Tibial nerve (tissue), 4 donors: ENCODE measurements at places on chromosomes 2 and 18. TPM values are rescaled to one million over a fixed set of nuclear protein-coding genes. Genes with fewer than 3 reads are reported as not detected.

Gene DYSF
- 4.2 TPM for total RNA-seq

Gene AGXT
- total RNA-seq, result not detected

DNA sequence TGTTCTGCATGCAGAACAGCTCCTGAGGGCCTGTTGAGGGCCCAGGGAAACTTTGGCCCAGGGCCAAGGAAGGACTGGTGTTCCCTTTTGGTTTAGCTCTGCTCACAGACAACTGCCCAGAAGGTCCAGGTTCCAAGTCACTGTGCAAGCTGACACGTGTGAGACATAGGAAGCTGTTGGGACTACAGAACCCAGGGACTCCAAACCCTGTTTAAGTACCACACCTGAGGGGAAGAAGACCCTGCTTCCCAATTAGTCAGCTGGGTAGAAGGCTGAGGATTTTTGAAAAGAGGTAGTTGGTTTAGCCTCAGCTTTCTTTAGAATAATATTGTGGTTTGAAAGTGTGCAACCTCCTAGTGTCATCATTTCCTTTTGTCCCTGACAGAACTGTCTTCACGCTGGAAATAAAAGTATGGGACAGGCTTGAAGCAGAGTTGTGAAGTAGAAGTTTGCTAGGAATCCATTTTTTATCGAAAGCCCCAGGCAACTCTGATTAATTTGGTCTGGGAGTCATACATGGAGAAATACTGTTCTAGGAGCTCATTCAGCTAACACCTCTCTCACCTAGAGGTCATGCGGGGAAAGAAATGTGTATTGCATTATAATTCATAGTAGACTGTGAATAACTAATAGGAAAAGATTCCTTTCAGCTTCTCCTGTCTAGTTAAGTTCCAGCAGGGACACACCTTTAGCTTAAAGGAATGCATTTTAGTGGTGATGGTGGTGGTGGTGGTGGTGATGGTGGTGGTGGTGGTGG is 19.9 kb upstream of the IL1RL1 start:
- H3K36me3 ChIP-seq, result no peaks in the 10 kb centered on the region
- no peaks in the 10 kb centered on the region for H3K4me1 ChIP-seq
- no peak overlapping the region for H3K4me3 ChIP-seq

- H3K27ac ChIP-seq, result no peak overlapping the region
- H3K4me3 ChIP-seq, result no peak overlapping the region
- peaks cover 58% of the 10 kb centered on the region for H3K27me3 ChIP-seq
- H3K4me1 ChIP-seq, result peaks cover 10% of the 10 kb centered on the region
- no peaks in the 10 kb centered on the region for H3K36me3 ChIP-seq
- no peak for DNase-seq
Observed at GRCh38 chr2:219353129-219353528, 20.6 kb upstream of the RESP18 start.

Gene LBX2
- 0.20 TPM for total RNA-seq

DNA sequence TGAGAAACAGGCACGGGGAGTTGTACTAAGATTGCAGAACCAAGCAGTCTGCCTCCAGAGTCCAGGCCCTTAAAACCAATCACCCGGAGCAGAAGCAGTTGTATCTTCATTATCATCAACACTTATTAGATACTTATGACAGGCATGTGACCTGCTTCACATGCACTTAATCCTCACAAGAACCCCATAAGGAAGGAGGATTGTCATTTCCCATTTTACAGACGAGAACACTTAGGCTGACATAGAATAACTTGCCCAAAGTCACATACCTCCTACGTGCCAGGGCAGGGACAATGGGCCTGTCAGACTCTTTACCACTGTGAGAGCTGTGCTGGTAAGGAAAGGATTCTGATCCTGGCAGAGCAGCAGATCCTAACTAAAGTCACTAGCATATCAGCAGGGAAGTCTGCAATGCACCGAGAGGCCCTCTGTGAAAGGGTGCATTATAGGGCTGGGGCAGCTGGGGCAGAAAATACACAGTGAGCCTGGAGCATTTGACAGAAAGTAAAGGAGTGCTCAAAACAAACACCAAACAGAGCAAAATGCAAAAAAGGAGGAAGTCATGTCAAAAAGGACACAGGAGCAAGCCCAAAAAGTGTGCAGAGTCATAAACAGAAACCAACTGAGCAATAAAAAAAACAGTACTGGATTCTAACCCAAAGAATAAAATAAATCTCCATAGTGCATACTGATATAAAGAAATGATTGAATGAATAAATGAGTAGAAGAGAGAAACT is 55.9 kb upstream of the SP3 start:
- no peaks in the 10 kb centered on the region for H3K36me3 ChIP-seq
- H3K27ac ChIP-seq, result no peak overlapping the region
- no peak for DNase-seq
- H3K4me1 ChIP-seq, result peaks cover 15% of the 10 kb centered on the region
- no peak overlapping the region for H3K4me3 ChIP-seq
- no peaks in the 10 kb centered on the region for H3K27me3 ChIP-seq

- no peaks in the 10 kb centered on the region for H3K36me3 ChIP-seq
- no peaks in the 10 kb centered on the region for H3K27me3 ChIP-seq
- no peak overlapping the region for H3K27ac ChIP-seq
- no peak overlapping the region for H3K4me3 ChIP-seq
Observed at GRCh38 chr18:67933271-67933670, 416.8 kb upstream of the DSEL start.

- no peaks in the 10 kb centered on the region for H3K4me1 ChIP-seq
- H3K4me3 ChIP-seq, result no peak overlapping the region
- DNase-seq, result no peak
- H3K27ac ChIP-seq, result no peak overlapping the region
- H3K27me3 ChIP-seq, result no peaks in the 10 kb centered on the region
- no peaks in the 10 kb centered on the region for H3K36me3 ChIP-seq
Observed at GRCh38 chr18:24674200-24674599, 213.8 kb downstream of the HRH4 start.

GRCh38 chr2:73406996-73407395 is 21.4 kb downstream of the ALMS1 start:
- no peak for DNase-seq
- no peaks in the 10 kb centered on the region for H3K36me3 ChIP-seq
- H3K27me3 ChIP-seq, result no peaks in the 10 kb centered on the region
- H3K27ac ChIP-seq, result no peak overlapping the region

DNA sequence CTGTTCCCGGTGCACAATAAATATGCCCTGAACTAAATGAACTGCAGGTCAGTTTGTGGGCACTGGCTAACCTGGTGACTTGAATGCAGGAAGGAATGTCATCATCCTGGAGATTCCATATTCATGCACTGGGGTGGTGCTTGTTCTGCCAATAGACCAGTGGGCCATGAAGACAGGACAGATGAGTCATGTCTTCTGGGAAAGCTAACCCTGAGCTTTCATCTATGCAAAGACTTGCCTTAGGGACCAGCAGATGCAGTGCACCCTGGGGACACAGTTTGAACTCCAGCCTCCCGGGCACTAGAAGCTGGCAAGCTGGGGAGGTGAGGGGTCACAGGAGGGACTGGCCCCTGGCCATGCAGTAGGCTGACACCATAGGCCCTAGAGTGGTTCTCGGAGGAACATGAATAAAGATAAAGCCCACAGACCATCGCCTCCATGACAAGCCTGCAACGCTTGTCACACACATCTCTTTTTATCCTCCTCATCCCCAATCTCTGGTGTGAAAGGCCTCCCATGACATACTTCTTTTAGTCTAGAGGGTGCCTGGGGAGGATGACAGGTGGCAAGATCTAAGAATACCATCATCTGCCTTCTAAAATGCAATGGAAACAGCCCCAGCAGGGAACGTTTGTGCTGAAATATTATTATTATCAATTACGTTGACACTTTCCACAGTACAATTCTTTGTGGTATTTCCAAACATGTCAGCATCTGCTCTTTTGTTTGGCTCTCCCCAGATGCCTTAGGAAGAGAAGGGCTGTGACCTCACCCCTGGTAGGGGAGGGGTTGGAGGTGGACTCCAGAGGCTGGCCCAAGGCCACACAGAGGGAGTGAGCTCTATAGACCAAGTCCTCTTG is 267.4 kb upstream of the RAB6C start:
- H3K4me3 ChIP-seq, result no peak overlapping the region
- H3K4me1 ChIP-seq, result no peaks in the 10 kb centered on the region
- DNase-seq, result no peak
- H3K27me3 ChIP-seq, result no peaks in the 10 kb centered on the region
- no peak overlapping the region for H3K27ac ChIP-seq

DNA sequence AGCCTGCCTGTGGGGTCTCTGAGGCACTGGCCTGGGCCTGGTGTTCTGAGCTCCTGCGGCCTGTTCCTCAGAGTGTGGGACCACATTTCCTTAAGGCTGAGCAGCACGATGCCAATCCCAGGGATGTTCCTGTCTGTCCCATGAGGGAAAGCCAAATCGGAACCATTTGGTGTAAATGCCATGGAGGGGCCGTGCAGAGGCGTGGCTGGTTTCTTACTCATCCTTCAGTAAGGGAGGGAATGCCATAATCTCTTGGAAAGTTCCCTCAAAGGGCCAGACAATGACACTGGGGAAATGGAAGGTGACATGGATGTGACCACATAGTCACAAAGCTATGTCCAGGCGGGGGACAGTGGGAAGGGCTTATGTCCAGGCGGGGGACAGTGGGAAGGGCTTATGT is 14.4 kb upstream of the PTMA start:
- no peak for DNase-seq
- H3K36me3 ChIP-seq, result no peaks in the 10 kb centered on the region
- no peak overlapping the region for H3K27ac ChIP-seq
- H3K4me3 ChIP-seq, result no peak overlapping the region
- no peaks in the 10 kb centered on the region for H3K27me3 ChIP-seq
- H3K4me1 ChIP-seq, result no peaks in the 10 kb centered on the region

Gene TMEM200C
- 0.60 TPM for total RNA-seq
